ENCODE measurements at places on chromosomes 3 and 15.

DNA sequence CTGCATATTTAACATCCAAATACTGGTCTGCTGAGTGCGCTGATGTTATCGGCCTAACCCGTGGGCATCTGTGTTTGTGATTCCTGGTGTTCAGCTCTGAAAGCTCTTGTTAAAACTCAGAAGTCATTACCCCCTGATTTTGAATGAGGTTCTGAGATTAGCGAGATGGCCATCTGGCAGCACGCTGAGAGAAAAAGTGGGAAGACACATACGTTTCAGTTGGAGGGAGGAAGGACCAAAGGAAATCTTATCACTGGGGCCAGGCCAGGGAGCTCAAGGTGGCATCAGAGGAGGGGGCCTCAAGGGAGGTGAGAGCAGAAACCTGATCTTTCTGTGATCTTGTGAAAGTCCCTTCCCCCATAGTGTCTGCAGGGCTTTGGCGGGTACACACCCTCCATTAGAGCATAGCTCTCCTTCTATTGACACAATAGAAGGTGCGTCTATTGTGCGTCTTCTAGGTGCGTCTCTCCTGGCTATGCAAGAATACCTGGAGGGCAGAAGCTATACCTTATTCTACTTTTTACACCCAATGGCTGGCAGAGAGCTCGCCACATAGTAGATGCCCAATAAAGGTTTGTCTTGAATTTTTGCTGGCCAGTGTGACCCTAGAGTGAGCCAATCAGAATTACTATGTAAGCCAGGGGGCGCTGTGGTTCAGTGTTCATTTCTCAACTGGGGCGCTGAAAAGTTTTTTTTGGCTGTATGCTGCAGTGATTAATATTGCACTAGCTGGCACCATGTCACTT lies 182.4 kb downstream of the SHQ1 start:
- peak; percentile 66 for DNase-seq

- no peak for DNase-seq
These were observed 127.1 kb downstream of the ABHD5 start for GRCh38 chr3:43817825-43818224.

- DNase-seq = no peak
These were observed 63.4 kb downstream of the CACNA2D3 start for GRCh38 chr3:54185740-54186139.

DNA sequence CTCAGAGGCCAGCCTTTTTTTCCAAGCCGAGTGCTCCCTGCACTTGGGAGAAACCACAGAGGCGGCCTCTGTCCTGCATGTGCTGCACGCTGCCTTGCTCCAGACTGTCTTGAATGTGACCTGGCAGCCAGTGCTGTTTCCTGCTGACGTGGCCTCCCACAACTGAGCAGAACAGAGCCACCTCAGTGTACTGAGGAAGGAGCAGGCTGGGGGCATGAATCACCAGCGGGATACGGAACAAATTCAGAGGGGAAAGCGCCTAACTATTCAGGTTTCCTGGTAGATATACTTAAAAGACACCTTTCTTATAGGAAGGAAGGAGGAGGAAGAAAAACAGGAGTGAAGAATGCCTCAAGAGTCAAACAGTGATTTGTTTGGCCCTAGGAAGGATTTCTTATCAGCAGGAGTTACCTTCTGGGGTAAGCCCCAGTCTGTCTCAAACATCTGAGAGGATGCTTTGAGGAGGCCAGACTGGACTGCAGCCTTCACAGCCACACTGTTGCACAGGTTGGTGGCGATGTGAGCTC lies 114.0 kb downstream of the FNDC3B start:
- DNase-seq = peak; percentile 69

DNA sequence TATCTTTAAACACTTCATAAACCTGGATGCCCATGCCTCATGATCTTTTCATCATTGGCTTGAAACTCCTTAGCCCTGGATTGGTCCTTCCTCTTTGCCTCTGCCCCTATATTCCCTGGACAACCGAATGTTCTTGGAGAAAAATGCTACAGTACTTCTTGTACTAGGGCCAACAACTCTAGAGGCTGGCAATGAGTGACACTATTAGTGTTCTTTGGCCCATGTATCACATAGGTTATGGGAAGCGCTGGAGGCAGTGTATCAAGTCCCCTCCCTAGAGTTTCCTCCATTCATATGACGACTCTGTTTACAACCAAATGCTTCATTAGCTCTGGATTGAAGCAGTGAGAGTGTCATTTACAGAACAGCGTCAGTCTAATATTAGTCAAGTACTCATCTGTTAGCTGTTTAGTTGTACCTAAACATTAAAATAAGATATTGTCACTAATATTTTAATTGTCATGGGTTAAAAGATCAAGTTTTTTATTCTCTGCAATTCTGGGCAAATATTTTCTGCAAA lies 66.4 kb upstream of the MYO5C start:
- DNase-seq = no peak

DNA sequence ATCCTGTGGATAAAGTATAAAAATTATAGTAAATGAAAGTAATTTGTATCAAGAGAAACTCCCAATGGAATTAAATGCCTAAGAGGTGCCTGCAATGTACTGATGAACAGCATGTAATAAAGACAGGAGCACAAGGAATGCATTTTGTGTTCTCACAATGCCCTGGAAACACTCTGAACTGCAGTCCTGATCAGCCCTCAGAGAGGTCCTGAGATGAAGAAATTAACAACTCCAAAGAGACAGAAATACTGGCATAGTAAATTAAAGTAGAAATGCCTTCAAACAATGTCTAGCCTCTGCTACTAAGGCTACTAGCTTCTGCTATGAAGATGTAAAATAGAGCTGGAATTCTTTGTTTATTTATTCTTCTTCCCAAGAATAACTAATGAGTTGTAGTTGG lies 59.9 kb downstream of the CFAP20DC start:
- no peak for DNase-seq

DNA sequence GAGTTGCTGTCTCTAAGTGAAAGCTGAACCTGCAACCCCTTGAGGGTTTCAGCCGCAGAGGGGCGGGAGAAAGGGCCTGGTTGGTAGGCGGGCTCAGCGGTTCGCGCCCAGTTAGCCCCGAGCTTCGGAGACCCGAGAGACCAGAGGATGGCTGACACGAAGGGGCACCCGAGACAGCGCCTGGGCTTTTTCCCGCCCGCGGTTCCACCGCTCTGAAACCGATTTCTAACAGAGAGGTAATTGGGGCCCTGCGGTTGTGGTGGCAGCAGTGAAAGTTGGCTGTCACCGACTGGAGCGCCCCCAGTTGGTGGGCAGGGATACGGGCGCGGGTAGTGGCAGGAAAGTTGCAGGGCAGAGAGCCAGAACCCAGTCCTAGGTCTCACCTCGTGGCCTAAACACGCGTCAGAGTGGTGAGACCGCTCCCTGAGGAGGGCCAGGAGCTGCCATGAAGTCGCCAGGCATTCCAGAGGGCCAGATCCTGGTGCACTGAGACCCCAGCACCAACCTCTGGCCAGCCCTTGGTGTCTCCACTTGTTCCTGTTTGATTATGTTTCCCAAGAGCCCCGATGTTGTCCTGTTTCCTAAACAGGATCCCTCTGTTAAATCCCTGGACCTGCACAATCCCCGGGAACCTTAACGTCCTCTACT lies 625 bp upstream of the ELL3 start:
- peak; percentile 95 for DNase-seq

DNA sequence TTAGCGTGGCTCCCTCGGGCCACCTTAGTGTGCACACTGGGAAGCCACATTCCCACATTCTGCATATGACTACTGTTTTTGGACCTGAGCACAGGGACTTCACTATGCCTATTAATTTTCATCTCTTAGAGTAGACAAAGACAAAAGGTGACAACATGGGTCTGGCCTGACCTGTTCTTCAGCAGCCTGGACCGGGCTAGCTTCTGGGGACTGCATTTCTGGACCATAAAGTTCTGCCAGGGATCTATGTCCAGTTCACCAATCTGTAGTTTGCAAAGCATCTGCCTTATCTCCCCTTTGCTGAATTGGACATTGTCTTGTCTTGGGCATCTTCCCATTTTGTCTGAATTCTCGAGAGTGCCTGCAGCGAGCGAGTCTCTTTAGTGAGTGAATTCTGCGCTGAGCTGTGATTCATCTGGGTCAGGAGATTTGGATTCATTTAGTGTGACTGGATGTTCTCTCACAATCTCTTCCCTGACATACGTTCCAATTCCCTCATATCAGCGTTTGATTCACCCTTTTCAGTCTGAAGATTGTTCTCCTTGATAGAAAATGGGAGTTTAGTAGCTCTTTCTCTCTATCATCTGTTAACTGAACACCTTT lies 112.2 kb upstream of the PLXNA1 start:
- no peak for DNase-seq

GRCh38 chr3:148585671-148586379 lies 111.9 kb upstream of the AGTR1 start:
- no peak for DNase-seq

GRCh38 chr15:90907838-90908507 lies 4.9 kb downstream of the MAN2A2 start:
- no peak for DNase-seq

DNA sequence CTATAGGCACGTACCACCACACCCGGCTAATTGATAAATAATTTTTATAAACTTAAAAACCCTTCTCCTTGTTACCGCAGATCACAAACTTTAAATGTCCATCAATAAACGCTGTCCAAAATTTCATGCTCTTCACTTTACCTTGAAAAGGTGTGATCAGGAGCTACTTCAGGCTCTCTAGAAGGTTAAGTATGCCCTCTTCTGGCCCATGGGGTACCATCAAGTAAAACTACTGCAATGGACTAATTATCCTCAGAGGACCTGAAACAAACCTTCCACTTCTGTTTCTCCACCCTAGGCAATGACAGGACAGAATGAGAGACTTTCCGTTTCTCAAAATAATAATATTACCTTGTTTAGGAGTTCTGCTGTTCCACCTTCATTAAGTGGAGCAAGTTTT lies 9.2 kb downstream of the LZTFL1 start:
- DNase-seq = peak; percentile 39

DNA sequence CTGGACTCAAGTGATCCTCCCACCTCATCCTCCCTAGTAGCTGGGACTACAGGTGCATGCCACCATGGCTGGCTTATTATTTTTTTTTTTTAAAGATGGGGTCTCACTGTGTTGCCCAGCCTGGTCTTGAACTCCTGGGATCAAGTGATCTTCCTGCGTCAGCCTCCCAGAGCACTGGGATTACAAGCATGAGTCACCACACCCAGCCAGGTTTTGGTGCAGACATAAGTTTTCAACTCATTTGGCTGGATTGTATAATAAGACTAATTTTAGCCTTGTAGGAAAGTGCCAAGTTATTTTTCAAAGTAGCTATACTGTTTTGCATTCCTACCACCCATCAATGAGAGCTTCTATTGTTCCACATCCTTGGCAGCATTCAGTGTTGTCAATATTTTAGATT lies 32.1 kb downstream of the BUB1B start:
- DNase-seq = no peak

- no peak for DNase-seq
These were observed 68.8 kb downstream of the CTNNB1 start for GRCh38 chr3:41267975-41268640.

GRCh38 chr15:92011611-92012367 lies 158.3 kb downstream of the SLCO3A1 start:
- DNase-seq = peak; percentile 45

GRCh38 chr15:70466305-70466704 lies 297.1 kb downstream of the UACA start:
- peak; percentile 38 for DNase-seq

DNA sequence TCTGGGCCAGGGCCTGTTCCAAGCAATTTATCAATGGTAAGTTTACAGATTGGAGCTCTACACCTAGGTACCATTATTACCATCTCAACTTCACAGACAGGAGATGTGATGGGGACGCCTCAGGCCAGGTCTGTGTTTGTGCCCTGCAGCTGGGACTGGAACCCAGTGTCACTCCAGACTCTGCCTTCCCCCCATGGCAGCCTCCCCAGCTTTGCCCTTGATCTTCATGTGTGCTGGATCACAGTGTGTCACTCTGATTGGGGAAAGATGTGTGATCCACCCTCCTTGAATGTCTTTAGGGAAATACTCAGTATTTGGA lies 59.6 kb downstream of the MGLL start:
- DNase-seq = no peak

- DNase-seq = no peak
These were observed 46.7 kb downstream of the ARNT2 start for GRCh38 chr15:80450811-80451321.

GRCh38 chr3:190384309-190384756 lies 3.6 kb upstream of the CLDN16 start:
- peak; percentile 79 for DNase-seq

- DNase-seq = no peak
These were observed 1017.4 kb downstream of the SQOR start for GRCh38 chr15:46652266-46652665.

DNA sequence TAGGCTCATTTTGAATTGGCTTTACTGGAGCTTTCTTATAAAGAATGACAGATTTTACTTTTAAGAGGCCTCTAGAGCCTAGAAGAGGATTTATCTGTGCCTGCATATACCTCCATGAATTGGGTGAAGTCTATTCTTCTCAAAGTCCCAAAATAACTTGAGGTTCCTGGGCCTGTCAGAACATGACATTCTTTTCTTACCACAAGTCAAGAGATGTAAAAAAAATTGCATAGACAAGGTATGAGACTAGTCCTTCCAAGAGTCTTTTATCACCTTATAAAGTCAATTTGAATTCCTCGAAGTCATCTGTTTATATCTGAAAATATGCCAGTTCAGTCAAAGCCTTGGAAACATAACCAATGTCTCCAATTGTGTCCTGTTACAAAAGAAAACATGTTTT lies 17.2 kb upstream of the CD200 start:
- DNase-seq = no peak

- peak; percentile 75 for DNase-seq
These were observed 14.2 kb downstream of the CIB1 start for GRCh38 chr15:90219421-90220141.

- DNase-seq = no peak
These were observed 49.0 kb upstream of the DUT start for GRCh38 chr15:48282216-48282615.

DNA sequence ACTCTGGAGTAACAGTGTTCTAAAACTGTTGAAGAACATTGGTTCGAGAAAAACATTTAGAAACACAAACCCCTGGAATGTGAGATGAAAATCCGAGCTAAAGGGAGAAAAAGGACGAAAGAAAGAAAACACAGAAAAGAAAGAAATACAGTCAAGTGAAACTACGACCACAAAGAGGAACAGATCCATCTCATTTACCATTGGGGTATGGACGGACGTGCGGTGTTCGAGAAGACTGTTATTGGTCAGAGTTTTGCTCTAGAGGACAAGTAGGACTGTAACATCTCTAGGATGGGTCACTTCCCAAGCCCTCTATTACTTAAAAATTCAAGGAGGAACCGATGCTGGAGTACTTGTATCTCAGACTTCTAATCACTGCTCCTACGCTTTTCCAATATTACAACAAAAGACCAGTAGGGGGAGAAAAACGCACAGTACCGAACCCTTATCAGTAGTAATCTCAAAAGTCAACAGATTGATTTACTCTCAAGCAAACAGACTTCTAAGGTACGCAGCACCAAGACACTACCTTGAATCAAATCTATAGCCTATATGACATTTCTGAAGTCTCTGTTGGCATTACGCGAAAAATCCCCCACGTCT lies 1.1 kb upstream of the PIK3CA start:
- peak; percentile 85 for DNase-seq
